ENCODE measurements at places on chromosomes 1 and 21.

DNA sequence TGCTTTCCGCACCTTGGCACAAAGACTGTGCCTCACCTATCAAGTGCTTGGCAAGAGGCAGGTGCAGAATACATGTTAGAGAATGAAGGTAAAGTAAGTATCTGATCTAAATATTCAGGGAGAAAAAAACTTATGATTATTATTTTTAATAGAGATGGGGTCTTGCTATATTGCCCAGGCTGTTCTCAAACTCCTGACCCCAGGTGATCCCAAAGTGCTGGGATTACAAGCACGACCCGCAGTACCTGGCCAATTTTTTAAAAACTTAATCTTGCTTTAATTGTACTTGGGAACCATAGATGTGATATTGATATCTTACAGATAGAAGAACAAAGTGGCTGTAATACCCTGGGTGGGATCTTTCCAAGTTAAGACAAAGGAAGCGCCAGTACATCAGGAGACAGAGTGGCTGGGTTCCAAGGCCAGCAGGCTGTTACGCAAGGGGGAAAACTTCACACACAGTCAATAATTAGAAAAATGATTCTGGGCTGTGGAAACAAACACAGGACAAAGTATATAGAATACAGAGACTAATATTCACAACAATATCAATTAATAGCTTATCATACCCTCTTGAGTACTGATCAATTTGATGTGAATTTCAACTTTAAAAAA is 58.6 kb upstream of the ATP1A1 start:
- no peak for DNase-seq

DNA sequence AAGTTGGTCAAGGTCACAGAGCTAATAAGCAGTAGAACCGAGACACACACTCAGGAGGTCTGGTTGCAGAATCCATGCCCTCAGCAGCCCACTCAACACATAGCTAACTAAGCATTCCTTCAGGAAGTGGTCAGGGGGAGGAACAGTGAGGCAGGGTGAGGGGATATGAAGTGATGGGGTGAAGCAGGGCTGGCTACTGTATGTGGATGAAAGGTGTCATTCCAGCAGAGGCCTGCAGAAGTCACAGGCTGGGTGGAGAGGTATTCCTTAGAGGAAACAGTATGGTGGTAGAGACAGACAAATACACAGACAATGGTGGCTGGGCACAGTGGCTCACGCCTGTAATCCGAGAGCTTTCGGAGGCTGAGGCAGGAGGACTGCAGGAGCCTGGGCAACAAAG is 14.1 kb downstream of the TMCO4 start:
- DNase-seq = no peak

DNA sequence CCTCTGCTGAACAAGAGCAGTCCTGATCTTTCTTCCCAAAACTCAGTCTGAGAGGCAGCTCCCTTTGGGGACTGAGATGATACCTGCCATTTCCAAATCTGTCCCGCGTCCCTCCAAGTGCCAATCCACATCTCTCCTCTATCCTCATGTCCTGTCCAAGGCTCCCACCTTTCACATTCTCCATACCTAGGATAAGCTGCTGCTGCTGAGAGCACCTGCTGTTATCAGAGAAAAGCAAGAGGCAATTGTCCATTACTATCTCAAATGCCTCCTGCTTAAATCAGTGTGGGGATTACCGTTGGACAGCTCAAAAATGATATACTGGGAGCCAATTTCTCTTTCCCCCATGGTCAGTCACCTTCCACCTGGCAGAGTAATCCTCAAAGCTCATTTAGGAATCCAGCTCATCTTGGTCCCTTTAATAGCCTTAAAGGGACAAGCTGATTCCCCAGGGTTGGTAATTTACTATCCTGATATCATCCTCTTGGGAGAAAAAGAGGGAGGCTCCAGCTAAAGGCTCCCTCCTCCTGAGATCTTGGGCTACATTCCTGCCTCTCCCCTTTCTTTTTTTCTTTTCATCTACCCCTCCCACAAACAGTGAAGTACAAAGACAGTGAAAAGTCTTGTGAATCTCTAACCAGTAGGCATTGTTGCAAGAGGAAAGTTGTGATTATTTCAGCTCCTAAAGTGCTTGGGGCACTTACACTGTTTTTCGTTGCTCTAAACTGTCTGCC is 278.1 kb upstream of the CAMK1G start:
- DNase-seq = no peak

- no peak for DNase-seq
Observed at GRCh38 chr1:26779098-26779668, 8.6 kb upstream of the PIGV start.

GRCh38 chr1:94819945-94820746 is at the start of gene SLC44A3:
Gene SLC44A3 (plus strand): TSS chr1:94820357. CDS start chr1:94820452, 95 bp downstream.
- peak; percentile 80 for DNase-seq

Data from ecto neural progenitor cell (in vitro differentiated cells).